Mesenteric fat pad (tissue), 1 donor: ENCODE measurements at places on chromosomes 16 and 17.

DNA sequence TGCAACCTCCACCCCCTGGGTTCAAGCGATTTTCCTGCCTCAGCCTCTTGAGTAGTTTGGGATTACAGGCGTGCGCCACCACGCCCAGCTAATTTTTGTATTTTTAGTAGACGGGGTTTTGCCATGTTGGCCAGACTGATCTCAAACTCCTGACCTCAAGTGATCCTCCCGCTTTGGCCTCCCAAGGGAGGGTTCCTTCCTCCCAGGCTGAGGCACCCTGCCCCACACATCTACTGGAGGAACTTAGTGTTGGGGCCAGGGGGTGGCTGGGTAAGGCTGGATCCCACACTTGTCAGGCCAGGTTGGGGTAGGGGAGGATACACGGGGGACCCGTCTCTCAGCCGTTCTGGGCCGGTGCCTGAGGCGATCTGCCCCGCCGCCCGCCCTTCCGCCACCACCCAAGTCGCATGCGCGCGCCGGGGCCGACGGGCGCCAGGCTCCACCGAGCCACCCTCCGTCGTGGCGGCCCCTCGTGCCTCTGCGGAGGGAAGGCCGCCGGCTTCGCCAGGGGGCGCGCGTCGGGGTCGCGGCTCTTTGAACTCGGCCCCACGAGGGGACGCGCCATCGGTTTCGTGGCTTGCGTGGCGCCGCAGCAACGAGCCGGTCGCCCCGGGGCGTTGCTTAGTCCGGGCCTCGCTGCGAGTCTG is 15.9 kb downstream of the GRB7 start:
- DNase-seq, result peak; percentile 90

- DNase-seq, result no peak
Measured at GRCh38 chr17:75820094-75821080, 23.8 kb downstream of the UNC13D start.

GRCh38 chr17:79777894-79778503 is at the start of gene CBX2:
TSS of gene CBX2 (plus strand) at chr17:79778148. CDS start at chr17:79778236, 88 bp downstream.
- peak; percentile 93 for DNase-seq

DNA sequence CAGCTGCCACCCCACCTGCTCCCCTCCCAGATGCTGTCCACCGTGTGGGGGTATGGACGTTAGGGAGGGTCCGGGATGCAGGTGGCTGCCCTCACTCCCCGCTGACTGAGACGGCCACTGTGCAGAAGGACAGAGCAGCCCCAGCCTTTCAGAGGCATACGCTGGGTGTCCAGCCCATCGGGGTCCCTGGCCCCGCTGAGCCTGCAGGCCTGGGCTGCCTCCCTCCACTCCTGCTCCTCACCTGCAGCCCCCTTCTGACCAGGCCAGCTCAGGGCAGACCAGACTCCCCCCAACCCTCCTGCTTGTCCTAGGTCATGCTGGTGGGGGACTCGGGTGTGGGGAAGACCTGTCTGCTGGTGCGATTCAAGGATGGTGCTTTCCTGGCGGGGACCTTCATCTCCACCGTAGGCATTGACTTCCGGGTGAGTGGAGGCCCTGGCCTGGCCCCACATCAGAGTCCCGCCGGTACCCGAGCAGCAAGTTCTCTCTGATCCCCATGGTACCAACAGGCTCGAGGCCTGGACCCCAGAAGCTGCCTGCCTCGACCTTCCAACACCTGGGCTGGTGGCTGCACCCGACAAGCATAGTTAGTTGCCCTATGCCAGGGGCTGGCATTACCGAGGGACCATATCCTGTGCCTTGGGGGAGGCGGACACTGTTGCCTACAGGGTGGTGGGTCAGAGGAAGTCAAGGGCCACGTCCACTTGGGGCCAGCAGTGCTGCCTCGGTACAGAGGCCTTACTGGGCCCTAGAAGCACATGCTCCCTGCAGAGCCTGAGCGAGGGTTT is 1.4 kb downstream of the RAB26 start:
- no peak for DNase-seq

DNA sequence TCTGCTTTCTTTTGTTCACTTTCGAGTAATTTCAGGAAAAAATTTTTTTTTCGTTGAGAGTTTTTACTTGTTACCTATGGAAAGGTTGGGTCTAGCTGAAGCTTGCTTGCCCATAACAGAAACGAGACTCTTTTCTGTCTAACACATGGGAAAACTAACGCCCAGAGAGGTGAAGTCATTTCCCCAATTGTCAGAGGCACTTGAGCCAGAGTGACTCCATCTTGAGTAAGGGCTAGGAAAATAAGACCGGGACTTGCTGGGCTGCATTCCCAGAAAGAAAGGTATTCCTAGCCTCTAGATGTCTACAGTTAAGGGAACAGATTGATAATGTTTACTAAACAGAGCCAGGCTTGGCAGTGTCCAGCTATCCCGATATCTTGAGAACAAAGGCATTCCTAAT is 26.8 kb downstream of the PRKCB start:
- no peak for DNase-seq

DNA sequence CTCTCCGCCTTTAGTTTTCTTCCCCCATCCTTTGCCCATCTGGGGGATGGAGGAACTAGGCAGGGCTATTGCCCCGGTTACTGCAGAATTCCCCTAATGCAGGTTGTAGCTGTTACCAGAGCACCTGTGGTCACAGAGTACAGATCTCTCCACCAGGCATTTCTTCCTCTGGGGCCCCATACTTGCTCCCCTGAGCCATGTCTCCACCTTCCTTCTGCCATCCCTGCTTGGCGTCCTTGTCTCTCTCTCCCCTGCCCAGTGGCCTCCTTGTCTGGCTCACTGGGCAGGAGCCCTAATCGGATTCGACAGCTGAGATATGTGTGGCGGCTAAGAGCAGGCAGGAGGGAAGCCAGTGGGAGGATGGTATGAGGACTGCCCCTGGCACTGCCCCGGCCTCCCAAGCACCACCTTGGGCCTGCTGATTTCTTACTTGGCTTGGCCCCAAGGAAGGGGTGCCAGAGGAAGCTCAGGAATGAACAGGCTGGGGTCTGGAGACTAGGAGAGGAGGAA is 2.0 kb downstream of the RARA start:
- peak; percentile 68 for DNase-seq

DNA sequence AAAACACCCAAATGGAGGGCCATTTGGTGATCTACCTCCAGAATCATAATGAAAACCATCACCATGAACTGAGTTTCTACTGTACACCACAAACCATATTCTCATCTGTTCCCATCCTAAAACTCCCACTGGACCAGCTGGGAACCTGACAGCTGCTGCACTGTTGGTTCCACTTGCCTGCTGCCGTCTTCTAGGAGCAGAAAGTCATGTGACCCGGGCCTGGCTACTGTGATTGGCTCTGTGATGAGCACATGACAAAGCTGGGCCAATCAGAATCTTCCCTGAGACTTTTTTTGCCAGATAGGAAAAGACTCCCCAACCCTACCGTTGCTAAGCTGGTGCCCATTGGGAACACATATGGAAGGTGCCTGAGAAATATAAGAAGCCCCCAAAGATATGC is 264.2 kb downstream of the MRTFB start:
- no peak for DNase-seq

- no peak for DNase-seq
Measured at GRCh38 chr16:10941127-10941933, 938 bp downstream of the DEXI start.

- no peak for DNase-seq
Measured at GRCh38 chr17:7655541-7655840, 4.8 kb downstream of the ATP1B2 start.

DNA sequence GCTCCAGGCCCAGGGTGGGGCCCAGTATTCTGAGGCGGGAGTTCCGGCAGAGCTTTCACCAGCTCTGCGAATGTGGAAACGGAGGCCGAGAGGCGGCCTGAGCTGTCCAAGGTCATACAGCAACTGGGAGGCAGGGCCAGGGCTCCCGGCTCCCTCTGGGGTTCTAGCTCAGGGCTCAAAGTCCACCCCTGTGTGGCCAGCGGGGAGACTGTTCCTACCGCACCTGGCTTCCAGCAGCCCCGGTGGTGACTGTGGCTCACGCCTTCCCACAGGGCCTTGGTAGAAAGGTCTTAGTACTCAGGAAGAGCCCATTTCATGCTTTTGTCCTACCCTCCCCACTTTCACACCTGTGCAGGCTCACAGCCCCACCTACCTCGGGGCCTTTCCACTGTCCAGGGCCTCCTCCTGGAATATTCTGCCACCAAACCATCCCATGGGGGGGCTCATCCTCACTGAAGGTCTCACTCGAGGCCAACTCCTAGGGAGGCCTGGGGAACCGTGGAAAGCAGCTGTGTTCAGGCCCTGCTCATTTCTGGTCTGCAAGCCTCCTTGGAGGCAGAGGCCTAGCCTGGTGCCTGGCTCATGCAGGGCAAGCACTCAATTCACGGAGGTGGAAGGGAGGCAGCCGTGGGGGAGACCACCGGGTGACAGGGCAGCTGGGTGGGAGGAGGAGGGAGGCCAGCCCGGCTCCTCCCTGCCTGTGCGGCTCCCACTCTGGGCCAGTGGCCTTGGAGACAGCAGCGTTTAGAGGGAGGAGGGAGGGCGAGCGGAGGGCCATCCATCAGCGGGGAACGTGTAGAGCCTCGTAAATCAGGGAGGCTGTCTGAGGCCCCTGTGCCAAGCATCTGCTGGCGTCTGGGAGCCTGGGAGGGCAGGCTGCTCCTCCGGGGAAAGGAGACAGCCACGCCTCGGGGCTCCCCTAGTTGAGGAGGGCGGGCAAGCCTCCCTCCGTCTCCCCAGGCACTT is 12.7 kb upstream of the DOC2B start:
- no peak for DNase-seq

- no peak for DNase-seq
Measured at GRCh38 chr16:79839466-79840341, 239.2 kb upstream of the MAF start.

- DNase-seq, result no peak
Measured at GRCh38 chr17:31803494-31804213, 55.4 kb downstream of the COPRS start.

- DNase-seq, result no peak
Measured at GRCh38 chr17:63933598-63933997, 1.5 kb upstream of the CD79B start.

GRCh38 chr16:19130852-19131824 is 17.4 kb downstream of the ITPRIPL2 start:
- no peak for DNase-seq

DNA sequence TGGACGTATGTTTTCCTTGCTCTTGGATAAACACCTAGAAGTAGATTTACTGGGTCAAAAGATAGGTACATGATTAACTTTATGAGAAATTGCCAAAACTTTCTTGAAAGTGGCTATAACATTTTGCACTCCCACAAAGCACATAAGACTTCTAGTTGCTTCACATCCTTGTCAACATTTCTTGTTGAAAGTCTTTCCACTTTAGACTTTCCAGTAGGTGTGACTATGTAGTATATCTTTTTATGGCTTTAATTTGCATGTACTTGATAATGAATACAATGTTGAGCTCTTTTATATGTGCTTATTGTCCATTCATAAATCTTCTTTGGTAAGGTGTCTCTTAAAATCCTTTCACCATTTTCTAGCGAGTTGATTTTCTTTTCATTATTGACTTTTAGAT is 241.2 kb upstream of the RPL38 start:
- DNase-seq, result no peak

GRCh38 chr17:44601973-44602372 is 44.7 kb downstream of the FZD2 start:
- DNase-seq, result no peak

DNA sequence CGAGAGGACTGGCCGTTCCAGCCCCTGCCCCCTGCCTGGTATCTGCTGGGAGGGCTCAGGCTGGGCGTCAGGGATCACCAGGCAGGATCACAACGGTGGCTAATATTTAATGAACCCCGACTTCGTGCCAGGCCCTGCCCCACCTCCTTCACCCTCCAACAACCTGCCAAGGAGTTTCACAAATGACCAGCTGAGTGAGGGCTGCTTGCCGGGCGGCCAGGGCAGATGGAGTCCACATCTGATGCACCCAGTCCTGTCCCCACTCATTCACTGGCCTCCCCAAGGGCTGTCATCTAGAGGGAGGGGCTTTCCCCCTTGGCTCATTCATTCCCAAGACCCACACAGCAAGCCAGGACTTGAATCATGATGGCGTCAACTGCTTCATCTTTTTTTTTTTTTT is 17.5 kb downstream of the UBALD1 start:
- no peak for DNase-seq

- DNase-seq, result no peak
Measured at GRCh38 chr16:31461921-31462804, 2.9 kb downstream of the ARMC5 start.

DNA sequence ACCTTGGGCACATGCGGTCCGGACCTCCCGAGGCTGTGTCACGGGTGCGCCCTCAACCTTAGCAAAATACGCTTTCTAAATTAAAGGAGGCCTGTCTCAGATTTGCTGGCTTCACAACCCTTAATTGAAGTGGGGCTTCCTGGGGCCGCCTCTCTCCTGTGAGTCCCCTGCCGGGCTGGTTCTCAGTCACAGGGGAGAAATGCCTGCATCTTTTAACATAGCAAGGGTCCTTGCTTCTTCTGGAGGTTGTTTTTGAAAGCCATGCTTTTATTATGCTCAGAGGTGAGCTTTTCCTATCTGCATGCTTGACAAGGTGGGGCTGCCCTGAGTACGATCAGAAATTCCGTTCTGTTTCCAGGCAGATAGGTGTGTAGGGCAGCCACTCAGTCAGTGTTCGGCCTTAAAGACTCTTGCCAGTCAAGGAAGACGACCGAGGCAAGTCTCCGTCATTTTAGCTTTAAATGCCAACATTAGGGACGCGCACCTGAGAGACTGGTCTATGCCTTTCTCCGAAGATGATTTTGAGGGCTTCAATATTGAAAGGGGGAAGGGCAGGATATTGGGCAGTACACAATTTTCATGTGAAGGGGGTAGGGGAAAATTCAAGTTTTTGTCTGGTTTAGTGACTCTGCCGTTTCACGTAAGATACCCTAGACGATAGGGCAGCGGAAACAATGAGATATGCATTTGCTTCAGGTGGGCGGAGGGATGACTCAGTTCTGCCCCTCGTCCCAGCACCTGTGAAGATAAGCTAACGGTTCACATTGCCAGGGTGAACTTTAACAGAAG is 5.5 kb upstream of the SLC7A5 start:
- DNase-seq, result no peak

- DNase-seq, result no peak
Measured at GRCh38 chr16:70391446-70391845, 44.7 kb downstream of the DDX19A start.

DNA sequence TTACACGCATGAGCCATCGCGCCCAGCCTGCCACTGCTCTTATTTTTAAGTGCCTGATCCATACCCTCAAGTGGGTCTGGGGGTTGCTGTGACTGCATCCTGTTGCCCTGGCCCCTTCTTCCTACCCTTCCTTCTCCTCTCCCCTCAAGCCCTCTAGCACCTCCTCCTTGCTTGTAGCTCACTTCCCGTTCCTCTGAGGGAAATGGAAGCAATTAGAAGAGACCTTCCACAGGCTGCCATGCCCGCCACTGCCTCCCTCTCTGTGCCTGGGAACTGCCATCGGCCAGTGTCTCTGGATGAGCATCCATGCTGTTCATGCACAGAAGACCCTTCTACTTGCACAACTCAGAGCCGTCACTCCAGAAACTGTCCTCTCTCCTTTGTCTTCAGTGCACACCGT is 10.6 kb upstream of the TFAP4 start:
- no peak for DNase-seq

GRCh38 chr17:62755141-62755851 is 52.8 kb downstream of the MARCHF10 start:
- peak; percentile 71 for DNase-seq

GRCh38 chr17:63138713-63139112 is 172.7 kb downstream of the TANC2 start:
- DNase-seq, result no peak
